ENCODE measurements at places on chromosomes 3 and 15.

GRCh38 chr3:159453036-159453435 lies 535.6 kb upstream of the IL12A start:
- no peak for DNase-seq

DNA sequence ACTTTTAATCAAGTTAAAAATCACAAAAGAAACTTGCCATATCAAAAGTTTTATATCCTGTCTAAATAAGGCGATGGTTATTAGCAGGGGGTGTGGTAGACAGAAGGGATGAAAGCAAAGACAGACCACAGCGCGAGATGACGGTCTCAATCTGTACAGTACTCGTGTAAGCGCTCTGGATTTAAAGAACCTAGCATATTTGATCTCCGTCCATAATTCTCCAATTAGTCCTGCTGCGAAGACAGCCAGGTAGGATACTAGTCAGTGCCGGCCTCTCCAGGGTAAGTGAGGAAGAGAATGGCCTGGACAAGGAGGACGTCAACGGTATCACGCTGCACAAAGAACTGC lies 701 bp downstream of the SGO1 start:
- DNase-seq, result no peak

GRCh38 chr3:187828579-187829452 lies 83.5 kb upstream of the BCL6 start:
- no peak for DNase-seq

DNA sequence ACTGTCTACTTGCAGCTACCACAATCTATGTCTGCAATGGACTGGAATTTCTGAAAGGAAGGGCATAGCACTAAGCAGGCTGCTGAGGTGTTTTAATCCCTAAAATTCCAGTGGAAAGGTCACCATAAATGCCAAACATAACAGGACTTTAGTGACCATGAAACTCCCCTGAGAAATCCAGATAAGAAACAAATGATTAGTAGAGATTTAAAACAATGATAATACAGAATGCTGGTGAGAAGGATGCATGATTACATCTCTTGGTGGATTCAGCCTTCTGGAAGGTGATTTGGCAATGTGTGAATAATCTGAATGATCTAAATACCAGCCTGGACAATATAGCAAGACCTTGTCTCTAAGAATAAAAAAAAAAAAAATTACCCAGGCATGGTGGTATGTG lies 475.0 kb upstream of the CBLB start:
- DNase-seq, result no peak

DNA sequence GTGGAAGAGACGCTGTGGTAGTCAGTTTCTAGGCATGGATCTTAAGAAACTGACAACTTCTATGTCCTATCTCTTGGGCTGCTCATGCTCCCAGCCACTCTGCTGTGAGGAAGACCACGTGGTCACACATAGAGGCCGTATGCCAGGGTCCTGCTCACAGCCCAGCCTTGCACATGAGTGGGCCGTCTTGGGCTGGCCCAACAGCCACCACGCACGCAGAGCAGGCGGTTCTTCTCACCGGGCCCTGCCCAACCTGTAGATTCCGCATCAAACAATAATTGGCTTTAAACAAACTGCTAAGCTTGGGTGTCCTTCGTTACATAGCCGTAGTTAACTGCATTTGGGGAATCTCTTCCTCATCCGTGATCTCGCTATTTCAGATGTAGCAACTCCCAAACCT lies 26.0 kb downstream of the SLC41A3 start:
- DNase-seq, result no peak

DNA sequence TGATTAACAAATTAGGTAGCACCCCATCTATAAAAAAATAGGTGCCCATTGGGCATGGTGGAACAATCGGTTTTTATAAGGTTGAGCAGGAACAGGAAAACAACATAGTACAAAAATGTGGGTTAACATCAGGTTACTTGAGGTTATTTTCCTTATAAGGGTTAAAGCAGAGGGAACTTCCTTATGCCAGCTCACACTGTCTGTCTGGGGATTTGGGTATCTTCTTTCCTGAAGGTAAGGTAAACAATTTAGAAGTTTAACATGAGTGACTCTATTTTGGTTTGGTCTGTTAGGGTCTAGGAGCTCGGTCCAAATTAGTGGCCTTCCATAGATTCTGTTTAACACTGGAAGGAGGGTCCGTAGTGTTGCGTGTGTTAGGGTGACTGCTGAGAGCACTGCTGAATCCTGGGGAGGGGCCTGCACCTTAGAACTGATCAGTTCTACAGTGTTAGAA lies 14.7 kb downstream of the CHD2 start:
- no peak for DNase-seq

DNA sequence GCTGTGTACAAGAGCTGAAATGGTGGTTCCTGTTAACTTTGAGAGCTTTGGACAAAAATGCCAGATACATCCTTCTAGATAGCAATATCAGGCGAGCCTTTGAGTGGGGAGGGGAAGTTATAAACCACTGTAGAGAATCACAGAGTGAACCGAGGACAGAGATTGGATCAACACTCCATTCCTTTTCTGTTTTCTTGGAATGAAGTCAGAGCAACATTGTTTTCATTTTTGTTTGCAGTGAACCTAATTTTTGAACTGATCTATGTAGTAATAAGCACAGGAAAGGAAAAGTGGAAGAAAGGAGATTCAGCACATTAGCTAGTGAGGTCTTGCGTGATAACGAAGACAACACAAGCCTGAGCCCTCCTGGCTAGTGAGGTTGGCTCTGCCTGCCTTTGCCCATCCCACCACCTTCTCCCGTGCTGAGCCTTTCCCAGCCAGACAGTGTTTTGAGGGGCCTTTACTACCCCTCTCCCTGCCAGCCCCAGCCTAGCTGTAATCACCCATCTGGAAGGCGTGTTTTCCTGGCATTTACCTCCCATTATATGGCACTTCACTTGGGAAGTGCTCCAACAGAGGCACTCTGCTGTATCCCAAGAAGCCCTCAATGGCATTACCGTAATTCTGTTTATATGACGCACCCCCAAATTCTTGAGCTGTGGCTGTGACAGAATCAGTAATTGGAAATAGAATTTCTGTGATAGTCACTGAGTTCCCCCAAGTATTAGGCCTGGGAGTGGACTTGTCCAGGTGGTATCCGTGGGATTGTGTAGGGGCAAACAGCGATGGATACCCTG lies 129.8 kb downstream of the CACNA1D start:
- no peak for DNase-seq

GRCh38 chr3:194946091-194946490 lies 260.4 kb downstream of the FAM43A start:
- DNase-seq, result no peak

DNA sequence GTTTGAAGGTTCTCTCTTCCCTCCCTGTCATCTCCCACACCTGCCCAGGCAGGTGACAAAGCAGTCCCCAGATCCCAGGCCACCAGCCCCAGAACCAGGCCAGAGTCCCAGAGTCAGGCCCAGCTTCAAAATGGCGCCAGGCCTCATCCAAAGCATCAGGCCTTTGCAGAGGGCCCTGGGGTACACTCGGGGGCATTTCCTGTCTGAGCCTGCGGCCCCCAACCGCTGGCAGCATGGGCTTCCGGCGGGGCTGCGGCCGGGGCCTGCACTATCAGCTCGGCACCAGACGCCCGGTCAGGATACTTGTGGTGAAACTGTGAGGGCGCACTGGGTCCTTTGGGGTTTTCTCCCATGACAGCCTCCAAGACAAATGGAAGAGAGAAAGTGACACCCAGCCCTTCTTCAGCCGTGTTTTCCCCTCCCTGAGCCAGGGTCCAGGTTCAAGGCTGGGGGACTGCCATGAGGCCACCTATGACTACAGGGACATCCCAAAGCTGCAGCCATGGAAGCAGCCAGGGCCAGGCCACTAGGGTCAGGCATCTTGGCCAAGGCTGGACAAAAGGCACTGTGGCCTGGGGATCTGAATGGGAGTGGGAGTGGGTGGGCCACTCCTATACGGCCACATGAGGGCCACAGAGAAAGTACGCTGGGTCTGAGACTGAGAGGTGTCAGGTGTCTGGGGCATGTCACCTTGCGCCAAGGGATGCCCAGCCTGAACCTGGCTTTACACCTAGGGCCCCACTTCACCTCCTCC lies 33.9 kb downstream of the RPN1 start:
- no peak for DNase-seq

GRCh38 chr15:92012881-92013280 lies 159.4 kb downstream of the SLCO3A1 start:
- no peak for DNase-seq

GRCh38 chr3:170721563-170721962 lies 135.7 kb upstream of the SLC7A14 start:
- no peak for DNase-seq

DNA sequence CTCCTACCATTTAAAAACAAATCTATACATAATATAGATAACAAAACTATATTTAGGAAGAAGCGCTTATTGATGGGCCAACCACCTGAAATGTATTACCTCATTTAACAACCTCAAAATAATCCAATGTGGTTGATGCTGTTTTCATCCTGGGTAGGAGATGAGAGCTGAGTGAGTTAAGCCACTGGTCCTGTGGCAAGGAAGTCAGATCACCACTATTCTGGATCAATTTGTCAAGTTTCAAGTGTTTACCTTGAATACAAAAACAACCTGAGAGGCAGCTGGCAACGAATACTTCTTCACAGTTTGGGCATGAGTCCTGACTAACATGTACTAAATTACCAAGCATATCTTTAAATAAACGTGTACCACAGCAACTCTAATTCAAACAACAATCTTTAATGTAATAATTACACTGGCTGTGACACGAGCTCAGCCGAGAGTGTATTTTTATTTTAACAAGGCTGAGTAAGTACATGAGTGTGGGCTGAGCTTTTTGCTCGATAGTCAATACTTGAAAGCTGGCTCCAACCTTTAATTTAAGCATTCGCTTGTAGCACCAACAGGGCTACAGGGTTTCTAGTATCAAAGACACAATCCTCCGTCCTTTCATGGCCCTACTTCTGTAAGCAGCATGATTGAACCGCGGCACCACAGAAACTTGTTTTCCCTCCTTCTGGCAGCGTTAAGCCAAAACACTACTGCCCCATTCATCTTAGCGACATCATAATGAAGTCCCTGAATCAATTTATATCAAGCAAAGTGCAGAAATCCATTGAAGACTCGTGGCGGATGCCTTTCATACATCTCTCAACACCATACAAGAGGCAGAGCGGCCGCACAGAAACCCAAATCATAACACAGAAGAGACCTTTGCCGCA lies 93.8 kb upstream of the ICE2 start:
- no peak for DNase-seq

- DNase-seq, result no peak
Measured at GRCh38 chr15:72511536-72511935, 37.4 kb downstream of the ARIH1 start.

DNA sequence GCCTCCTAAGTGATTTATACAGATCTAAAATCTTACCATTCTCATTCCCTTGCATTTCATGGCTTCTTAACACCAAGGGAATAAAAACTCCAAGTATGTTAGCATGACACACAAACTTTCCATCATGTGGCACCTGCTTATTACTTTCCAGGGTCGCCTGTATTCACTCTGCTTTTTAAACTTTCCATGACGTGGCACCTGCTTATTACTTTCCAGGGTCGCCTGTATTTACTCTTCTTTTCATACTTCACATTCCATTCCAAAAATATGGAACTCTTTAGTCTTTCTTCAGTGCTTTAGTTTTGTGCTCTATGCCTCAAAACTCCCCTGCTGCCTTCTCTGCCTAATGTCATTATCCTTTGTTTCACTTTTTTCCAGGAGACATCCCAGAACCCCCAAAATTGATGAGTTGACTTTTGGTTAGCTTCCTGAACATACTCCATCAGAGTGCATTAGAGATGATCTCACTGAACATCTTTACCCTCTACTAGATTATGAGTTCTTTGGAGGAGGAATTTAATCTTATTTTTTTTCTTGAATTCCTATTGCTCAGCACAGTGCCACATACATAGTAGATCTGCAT lies 47.0 kb downstream of the CALML4 start:
- DNase-seq, result no peak

DNA sequence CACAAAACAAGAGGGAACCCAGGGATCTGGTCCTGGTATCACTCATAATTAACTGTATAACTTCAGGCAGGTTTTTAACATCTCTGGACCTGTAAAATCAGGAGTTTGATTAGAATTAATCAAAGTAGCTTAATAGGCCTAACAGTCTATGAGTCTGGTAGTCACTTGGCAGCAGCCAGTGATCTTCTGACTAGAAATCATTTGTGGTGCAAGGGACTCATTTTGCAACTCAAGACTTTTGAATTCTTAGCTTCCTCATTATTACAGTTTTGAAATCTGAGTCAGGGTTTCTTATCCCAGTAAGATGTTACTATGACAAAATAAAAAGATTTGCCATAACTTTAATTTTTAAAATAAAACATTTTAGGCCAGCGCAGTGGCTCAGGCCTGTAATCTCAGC lies 70.8 kb downstream of the TMCC1 start:
- no peak for DNase-seq

- DNase-seq, result no peak
Measured at GRCh38 chr3:115663414-115663813, 40.1 kb downstream of the GAP43 start.

All from activated T-cell treated with anti-CD3 and anti-CD28 coated beads for 4 hours (primary cell).